Stimulated activated CD4-positive, alpha-beta T cell treated with anti-CD3 and anti-CD28 coated beads, Interleukin-15, amount 100 ng/mL, for 24 hours (primary cell): ENCODE measurements at places on chromosomes 7 and 10.
A peak's percentile ranks its signal among the peaks of the same experiment; 100 is the strongest.

GRCh38 chr10:30985512-30985911 lies 46.2 kb downstream of the ZNF438 start:
- DNase-seq, result no peak

DNA sequence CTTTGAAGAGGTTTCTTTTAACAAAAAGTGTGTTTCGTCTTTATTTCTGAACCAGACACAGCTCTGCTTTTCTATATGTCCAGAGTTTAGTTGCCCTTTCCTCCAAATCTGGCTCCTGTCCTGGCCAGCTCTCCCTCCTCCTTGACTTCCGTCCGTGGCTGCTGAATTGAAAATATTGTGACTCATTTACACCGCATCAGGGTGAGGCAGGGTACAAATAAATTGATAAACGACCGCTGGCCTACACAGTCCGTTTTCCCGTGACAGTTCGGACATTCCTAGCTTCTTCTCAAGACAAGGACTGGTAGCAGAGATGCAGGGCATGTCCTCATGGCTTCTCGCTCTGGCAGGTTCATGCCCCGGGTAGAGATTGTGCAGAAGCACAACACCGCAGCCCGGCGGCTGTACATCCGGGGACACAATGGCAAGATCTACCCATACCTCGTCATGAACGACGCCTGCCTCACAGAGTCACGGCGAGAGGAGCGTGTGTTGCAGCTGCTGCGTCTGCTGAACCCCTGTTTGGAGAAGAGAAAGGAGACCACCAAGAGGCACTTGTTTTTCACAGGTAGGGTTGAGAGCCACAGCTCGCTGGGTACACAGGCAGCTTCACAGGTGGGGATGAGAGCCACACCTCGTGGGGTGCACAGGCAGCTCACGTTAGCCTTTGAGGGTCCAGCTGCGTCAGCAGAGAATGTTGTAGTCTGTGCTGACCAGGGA lies 126.6 kb downstream of the TRRAP start:
- no peak for DNase-seq

- no peak for DNase-seq
These were observed 191.5 kb upstream of the GPR26 start for GRCh38 chr10:123474700-123475099.

- no peak for DNase-seq
These were observed 11.3 kb downstream of the PPP1R3C start for GRCh38 chr10:91621483-91622113.

DNA sequence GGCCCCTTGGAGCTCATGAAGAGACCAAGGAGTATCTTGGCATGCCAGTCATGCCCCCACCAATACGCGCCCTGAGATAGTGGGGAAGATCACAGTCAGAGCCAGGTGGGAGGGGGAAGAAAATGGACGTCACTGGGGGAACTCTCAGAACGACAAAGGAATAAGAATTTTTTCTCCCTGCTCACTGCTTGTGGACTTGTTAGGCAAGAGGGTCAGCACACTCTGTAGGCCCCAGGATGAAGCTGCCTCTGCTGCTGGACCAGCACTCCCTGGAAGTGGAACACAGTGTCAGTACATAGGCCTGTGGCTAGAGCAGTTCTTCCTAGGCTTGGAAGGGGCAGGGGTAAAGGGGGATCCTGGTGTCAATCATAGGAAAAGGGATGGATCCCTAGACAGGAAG lies 46.5 kb downstream of the DRGX start:
- no peak for DNase-seq

DNA sequence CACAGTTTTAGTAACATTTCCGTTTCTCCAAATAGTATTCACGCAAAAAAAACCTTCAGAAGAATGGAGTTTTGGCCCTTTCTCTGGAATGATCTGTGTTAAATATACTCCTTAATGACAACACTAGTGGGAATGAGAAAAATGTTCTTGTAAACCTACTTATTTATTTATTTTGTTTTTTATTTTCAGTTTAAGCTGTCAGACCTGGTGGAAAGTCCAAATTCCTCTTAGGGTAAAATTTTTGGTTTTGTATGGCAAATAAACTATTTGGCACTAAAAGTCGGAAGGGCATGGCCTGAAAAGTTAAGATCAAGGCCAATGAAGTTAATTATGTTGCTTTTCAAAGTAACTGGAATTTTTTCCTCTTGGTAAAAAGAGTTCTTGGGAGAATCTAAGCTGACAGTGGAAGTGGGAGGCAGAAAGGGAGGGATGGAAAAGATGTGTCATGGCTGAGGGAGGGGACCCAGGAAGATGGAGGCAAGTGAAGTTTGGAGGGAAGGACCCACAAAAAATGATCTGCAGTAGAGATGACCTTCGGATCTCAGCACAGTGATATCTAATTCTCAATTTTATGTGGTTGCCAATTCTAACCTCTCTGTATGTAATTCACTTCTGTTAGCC lies 33.5 kb upstream of the VPS41 start:
- DNase-seq, result no peak

- DNase-seq, result no peak
These were observed 194.4 kb downstream of the TPST1 start for GRCh38 chr7:66399566-66399965.

DNA sequence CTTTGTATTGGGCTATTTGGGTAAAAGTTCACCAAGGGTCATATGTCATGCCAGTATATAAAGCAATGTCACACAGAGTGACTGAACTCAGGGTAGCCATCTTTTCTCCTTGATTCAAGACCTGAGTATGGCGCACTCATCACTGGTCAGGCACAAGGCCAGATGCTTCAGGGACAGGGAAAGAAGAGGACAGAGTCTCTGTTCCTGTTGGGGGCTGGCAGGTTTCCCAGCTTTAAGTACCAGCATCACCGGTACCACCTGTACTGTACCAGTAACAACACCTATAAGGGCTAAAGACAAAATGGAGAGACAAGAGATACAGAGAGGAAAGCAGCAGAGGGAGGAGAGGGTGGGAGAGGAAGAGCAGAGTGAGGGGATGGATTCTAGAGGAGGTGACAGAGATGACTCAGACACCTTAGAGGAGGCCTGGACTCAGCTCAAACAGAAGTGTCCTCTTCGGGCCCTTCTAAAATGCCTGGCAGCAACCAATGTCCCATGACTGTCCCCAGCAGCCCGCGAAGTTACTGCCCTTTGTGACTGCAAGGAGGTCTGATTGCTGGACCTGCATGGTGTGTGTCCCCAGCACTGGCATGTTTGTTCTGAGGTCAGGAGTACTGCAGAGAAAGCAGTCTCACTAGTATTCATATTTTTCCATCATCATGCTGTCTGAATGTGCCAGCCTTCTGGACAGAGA lies 191.3 kb downstream of the MYOF start:
- no peak for DNase-seq

DNA sequence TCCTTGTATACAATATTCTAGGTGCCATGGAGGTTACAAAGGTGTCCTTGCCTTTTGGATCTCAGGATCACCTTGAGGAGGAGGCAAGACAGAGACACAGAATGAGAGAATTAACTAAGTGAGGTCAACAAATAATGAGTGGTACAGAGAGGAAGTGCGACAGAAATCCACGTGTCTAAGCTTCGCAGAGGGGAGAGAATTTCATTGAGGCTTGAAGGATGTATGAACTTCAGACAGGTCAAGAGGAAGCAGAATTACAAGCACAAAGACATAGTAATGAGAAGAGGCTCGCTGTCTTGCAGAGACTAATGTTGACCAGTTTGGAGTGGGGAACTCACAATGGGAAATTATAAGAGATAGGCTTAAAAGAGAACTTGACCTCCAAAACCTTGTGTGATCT lies 308.7 kb downstream of the FRMD4A start:
- no peak for DNase-seq

GRCh38 chr10:58896229-58896628 lies 280.2 kb upstream of the PHYHIPL start:
- no peak for DNase-seq

- DNase-seq, result no peak
These were observed 294.3 kb upstream of the PFKP start for GRCh38 chr10:2772816-2773631.

- DNase-seq, result no peak
These were observed 4.4 kb upstream of the ST7 start for GRCh38 chr7:116948934-116949333.

- DNase-seq, result no peak
These were observed 104.4 kb downstream of the STRA8 start for GRCh38 chr7:135337977-135338550.

GRCh38 chr7:43118313-43118712 lies 5.9 kb downstream of the HECW1 start:
- DNase-seq, result no peak

- DNase-seq, result no peak
These were observed 83.1 kb upstream of the STEAP1B start for GRCh38 chr7:22582863-22583622.

DNA sequence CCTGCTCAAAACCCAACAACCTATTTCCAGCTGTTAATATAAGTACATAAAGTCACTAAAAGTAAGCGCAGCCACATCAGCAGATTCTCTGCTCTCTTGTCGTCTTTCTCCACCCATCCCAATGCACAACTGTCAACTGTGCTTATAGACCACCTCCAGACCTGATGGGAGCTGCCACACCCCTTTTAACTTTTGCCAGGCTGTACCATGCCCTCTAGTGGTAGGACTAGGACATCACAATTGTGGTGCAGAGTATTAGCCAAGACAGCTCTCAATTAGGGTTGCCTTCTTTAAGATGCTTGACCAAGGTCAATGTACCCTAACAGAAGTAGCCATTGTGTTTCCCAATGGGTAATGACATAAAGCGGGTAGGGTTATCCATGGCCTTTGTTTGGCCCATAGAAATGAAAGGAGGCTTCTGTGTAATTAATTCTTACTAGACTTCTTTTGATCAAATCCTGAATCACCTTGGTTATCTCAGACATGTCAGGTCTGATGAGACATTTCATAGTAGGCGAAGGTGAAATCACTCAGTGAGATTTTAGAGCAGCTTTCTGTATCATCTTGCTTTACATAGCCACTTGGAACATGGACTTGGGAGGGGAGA lies 68.1 kb downstream of the SCRN1 start:
- peak; percentile 49 for DNase-seq

- DNase-seq, result no peak
These were observed 69.7 kb upstream of the APBB1IP start for GRCh38 chr10:26368463-26368862.

GRCh38 chr7:119197877-119198527 lies 973.5 kb downstream of the ANKRD7 start:
- peak; percentile 13 for DNase-seq

DNA sequence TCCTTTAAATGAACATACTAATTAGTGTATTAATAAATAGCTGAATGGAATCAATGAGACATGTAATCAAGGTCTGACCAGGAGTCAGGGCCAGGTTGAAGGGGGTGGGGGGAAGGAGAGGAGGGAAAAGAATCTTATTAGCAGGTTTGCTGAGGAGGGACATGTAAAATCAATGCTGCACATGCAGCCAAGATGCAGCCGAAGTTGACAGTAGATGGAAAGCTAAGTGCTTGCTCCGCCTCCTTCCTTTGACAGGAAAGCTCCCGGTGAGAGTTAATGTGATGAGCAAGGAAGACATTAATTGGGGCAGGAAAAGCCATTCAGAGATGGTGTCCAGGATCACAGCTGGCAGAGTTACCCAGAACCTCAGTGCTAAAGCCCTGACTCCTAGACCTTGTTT lies 24.4 kb downstream of the PLXNA4 start:
- DNase-seq, result no peak

- DNase-seq, result no peak
These were observed 9.6 kb upstream of the KIF5B start for GRCh38 chr10:32065856-32066255.

- DNase-seq, result no peak
These were observed 252.4 kb upstream of the GHITM start for GRCh38 chr10:83886871-83887270.

GRCh38 chr7:29167721-29168120 lies 21.4 kb upstream of the CPVL start:
- DNase-seq, result no peak

DNA sequence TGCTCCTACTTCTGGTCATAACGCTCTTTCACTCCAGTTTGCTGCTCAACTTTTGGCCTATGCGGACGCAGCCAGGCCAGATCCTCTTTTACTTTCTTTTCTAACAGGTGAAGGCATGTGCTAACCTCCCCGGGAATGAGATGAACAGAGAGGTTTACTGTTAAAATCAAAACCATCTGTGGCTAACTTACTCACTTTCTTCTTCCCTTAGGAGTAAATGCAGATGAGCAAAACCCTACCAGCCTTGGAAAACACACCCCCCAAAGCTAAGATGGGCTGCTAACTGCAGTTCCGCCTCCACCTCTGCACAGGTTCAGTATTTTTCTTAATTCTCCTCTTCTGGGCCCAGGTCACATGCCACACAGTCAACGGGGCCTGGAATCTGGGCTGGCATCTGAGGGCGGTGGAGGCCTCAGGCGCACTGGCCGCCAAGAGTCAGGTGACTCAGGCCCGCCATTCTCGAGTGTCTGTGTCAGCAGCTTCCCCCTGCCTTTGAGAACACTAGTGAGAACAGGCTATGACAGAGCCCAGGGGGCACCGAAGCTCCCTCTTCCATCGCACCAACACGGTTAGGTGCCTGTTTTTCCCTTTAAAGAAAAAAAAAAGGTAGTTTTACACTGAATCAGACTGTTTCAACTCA lies 11.1 kb downstream of the FAM53B start:
- DNase-seq, result peak; percentile 83

DNA sequence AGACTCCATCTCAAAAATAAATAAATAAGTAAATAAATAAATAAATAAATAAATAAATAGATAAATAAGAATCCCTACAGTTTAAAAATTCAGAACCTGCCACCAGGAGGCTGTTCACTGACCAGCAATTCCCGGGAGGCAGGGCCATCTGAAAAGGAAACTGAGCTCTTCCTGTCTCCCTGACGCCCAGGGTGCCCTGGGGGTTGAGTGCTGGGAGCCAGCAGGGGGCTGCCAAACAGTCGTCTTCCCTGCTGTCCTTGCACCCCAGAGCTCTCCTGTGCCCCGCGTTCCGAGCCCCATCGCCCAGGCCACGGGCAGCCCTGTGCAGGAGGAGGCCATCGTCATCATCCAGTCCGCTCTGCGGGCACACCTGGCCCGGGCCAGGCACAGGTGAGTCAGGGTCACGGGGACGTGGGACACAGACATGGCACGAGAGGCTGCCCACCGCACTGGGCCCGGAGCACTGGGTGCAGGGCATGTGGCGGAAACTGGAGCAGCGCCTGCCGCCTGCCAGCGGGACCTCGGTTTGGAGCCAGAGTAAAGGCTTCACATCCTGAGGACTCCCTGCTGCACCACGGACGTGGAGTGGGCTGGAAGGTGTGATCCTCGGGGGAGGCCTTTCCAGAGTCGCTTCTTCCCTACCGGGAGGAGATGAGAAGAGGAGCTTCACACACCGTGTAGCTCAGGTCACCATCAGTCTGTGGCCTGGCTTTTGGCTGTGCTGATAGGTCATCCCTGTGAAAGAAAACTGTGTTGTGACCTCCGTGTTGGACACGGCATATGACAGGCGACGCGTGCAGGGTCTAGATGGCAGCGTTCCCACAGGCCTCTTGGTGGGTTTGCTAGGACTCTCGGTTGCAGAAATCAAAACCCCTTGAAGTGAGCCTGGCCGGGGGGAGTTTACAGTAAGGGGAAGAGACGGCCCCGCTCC lies 25.9 kb upstream of the TTYH3 start:
- DNase-seq, result no peak

DNA sequence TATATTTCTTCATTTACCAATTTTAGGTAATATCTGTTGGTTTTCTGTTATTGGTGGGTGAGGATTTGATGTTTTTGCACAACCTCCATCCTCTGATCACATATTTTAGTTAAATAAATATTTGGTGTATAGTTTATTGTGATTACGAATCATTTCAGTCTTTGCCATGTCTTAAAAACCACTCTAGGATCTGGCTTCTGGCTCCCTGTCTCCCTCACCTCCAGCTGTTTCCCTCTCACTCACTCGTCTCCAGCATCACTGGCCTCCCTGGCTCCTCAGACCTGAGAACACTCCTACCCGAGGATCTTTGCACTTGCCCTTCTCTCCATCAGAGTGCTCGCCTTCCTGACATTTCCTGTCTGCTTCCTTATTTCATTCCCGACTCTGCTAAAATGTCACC lies 50.7 kb upstream of the NRF1 start:
- no peak for DNase-seq
